H1 (cell line): ENCODE measurements at places on chromosomes 16 and 17.
A peak's percentile ranks its signal among the peaks of the same experiment; 100 is the strongest.

DNA sequence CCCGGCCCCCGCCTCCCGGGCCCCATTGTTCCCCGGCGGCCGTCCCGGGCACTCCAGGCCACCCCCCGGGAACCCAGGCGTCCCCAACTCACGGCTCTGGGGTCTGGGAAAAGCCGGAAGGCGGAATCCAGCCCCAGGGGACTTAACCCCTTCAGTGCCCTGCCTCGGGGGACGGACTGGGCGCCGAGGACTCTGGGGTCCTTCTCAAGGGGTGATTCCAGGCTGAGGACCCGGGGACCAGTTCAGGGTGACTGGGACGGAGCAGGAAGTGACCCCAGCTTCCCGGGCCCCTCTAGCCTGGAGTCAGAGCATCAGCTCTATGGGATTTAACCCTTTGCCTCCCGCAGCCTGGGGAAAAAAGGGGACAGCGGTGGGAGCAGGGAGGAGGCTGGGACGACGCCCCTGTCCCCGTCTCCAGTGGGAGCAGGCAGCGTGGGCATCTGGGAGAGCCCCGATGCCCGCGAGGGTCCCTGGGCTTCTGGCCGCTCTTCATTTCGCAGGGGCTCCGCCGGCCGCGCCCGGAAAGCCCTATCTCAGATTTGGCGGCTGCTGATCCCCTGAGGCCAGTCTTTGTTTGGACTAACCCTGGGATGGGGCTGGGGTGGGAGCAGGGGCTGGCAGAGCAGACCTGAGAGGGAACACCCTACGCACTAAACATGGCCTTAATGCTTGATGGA is at the start of gene ZNF629:
ZNF629 (minus strand) TSS at position 270 of the 677 bp plus-strand sequence. CDS start 2,723 bp downstream, outside the sequence.
- no peaks in the 10 kb centered on the region for H3K4me1 ChIP-seq
- peak within 1 kb of the TSS; percentile 79 for H3K27ac ChIP-seq
- DNase-seq, result peak; percentile 87
- H3K36me3 ChIP-seq, result peaks cover 18% of the 10 kb centered on the region
- H3K27me3 ChIP-seq, result no peaks in the 10 kb centered on the region

GRCh38 chr17:82333279-82334171 is at the start of gene SECTM1:
Gene SECTM1 (minus strand): TSS chr17:82333766. CDS start chr17:82327240, 6,526 bp downstream.
- H3K27me3 ChIP-seq, result peaks cover 28% of the 10 kb centered on the region
- H3K4me3 ChIP-seq, result peak within 1 kb of the TSS; percentile 7; the same call in 1 of the 2 replicates
- H3K4me1 ChIP-seq, result peaks cover 19% of the 10 kb centered on the region
- no peak within 1 kb of the TSS for H3K27ac ChIP-seq

- no peaks in the 10 kb centered on the region for H3K27me3 ChIP-seq
- no peak overlapping the region for H3K4me3 ChIP-seq
- no peaks in the 10 kb centered on the region for H3K36me3 ChIP-seq
Measured at GRCh38 chr16:55009581-55009980, 78.9 kb downstream of the IRX5 start.

- no peaks in the 10 kb centered on the region for H3K36me3 ChIP-seq
- H3K27me3 ChIP-seq, result no peaks in the 10 kb centered on the region
- peaks cover 4% of the 10 kb centered on the region for H3K4me1 ChIP-seq
- peak; percentile 90 for DNase-seq
- no peak overlapping the region for H3K4me3 ChIP-seq
- no peak overlapping the region for H3K27ac ChIP-seq
Measured at GRCh38 chr17:34146440-34147043, 108.5 kb upstream of the CCL2 start.

GRCh38 chr17:48016112-48016511 is 21.5 kb downstream of the COPZ2 start:
- H3K27me3 ChIP-seq, result no peaks in the 10 kb centered on the region
- H3K36me3 ChIP-seq, result no peaks in the 10 kb centered on the region
- no peak overlapping the region for H3K4me3 ChIP-seq
- H3K4me1 ChIP-seq, result peaks cover 11% of the 10 kb centered on the region

- H3K27me3 ChIP-seq, result peaks cover 3% of the 10 kb centered on the region
- no peak for DNase-seq
- H3K36me3 ChIP-seq, result no peaks in the 10 kb centered on the region
- H3K4me1 ChIP-seq, result peaks cover 3% of the 10 kb centered on the region; the same call in 1 of the 2 replicates
Measured at GRCh38 chr17:17435323-17435722, 41.5 kb upstream of the MED9 start.

DNA sequence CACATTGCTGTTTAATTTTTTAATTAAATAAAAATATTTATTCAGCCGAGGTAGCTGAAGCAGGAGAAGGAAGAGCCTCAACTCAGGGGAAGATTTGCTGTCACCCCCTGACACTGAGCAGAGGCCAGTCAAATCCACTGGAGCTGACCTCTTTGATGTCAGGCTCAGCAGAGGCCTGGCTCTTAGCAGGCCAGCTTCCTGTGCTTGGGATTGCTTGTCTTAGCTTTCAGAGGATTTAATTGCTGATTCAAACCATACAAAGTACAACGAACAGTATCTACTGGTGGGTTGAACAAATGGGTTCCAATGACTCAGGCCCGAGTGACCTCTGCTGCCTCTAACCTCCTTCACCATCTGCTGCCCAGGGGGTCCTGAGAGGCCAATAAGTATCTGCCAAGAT is 417.0 kb upstream of the HSBP1 start:
- H3K27me3 ChIP-seq, result no peaks in the 10 kb centered on the region
- no peaks in the 10 kb centered on the region for H3K4me1 ChIP-seq
- DNase-seq, result no peak
- no peak overlapping the region for H3K27ac ChIP-seq
- H3K36me3 ChIP-seq, result no peaks in the 10 kb centered on the region

DNA sequence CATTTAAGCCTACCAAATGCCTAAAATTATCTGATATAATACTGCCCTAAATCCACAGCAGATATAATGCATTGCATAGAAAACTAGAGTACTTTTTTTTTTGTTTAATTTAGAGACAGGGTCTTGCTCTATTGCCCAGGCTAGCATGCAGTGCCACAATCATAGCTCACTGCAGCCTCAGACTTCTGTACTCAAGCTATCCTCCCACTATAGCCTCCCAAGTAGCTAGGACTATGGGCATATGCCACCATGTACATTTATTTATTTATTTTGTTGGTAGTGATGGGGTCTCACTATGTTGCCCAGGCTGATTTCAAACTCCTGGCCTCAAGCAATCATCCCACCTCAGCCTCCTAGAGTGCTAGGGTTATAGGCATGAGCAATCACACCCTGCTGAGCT is 20.0 kb downstream of the BRCA1 start:
- H3K27ac ChIP-seq, result no peak overlapping the region
- DNase-seq, result no peak
- H3K36me3 ChIP-seq, result peaks cover 6% of the 10 kb centered on the region; the same call in 1 of the 2 replicates
- H3K27me3 ChIP-seq, result no peaks in the 10 kb centered on the region
- H3K4me1 ChIP-seq, result no peaks in the 10 kb centered on the region

GRCh38 chr16:81500833-81501521 is 56.4 kb downstream of the CMIP start:
- no peaks in the 10 kb centered on the region for H3K27me3 ChIP-seq
- no peak for DNase-seq
- H3K4me3 ChIP-seq, result no peak overlapping the region
- peaks cover 6% of the 10 kb centered on the region; the same call in 1 of the 2 replicates for H3K4me1 ChIP-seq

DNA sequence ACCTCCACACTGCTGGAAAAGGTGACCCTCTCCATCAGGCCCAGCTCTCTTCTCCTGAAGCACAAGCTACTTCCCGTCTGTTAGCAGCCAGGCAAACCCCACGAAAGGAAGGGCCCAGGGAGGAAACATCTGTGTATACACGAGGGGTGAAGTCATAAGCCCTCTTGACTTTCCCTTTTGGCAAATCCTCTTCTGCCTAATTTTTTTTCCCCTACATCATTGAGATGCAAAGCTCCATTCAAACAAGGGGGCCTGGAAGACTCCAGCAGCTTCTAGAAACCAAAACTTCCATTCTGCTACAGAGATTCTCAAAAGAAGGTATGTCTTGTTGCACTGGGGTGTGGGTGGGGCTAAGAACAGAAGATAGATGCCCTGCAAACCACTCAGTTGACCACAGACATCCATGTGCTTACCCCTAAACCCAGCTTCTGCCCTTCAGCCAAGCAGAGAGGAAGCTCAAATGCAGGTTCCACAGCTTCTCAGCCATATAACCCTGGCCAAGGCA is 145.6 kb upstream of the RCVRN start:
- H3K4me1 ChIP-seq, result peaks cover 4% of the 10 kb centered on the region
- H3K27me3 ChIP-seq, result no peaks in the 10 kb centered on the region; the same call in 1 of the 2 replicates
- DNase-seq, result no peak
- no peak overlapping the region for H3K27ac ChIP-seq
- H3K36me3 ChIP-seq, result no peaks in the 10 kb centered on the region
- no peak overlapping the region for H3K4me3 ChIP-seq

DNA sequence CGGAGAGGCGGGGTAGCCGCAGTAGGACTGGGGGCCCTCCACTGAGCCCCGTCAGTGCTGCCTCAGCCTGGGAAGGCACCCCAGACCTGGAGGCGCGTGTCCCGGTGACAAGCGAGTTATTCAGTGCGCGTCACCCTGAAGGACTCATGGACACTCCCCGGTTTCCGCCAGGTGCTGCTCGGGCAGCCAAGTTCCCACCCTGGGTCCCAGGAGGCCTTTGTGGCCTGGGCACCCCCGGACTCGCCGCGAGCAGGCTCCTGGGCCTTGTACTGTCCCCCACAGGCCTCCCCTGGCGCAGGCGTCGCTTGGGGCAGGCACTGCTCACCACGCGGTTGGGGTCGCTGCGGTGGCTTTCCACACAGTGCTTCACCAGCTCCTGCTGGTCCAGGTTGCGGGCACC is 7.6 kb downstream of the RNF166 start:
- H3K4me3 ChIP-seq, result no peak overlapping the region
- H3K27me3 ChIP-seq, result no peaks in the 10 kb centered on the region
- peaks cover 15% of the 10 kb centered on the region; the same call in 1 of the 2 replicates for H3K36me3 ChIP-seq
- H3K4me1 ChIP-seq, result no peaks in the 10 kb centered on the region
- H3K27ac ChIP-seq, result no peak overlapping the region

DNA sequence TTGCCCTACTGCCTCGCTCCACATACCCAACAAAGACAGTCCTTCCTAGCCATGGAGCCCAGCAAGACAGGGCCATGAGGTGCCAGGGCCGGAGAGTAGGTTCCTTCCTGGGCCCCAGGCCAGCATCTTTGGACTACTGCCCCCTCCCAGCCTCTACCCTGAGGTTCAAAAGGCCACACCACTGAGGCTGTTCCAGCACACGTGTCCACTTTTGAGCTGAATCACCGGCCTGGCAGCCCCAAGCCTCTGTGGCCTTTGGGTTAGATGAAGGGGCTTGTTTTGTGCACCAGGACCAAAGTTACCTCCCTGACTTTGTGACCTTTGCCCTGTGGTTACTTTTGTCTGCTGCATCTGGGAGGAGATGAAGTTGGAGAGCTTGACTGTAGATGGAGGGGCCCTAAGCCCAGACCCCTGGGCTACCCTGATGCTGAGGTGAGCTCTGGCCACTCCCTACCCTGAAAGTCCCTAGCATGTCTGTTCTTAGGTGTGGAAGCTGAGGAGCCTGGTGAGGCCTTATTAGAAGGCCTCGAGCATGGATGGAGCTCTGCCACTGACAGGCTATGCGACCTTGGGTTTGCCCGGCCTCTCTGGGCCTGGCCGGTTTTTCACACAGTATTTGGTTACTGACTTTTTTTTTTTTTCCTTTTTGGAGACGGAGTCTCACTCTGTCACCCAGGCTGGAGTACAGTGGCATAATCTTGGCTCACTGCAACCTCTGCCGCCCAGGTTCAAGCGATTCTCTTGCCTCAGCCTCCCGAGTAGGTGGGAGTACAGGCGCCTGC is 12.0 kb downstream of the SEZ6 start:
- H3K4me3 ChIP-seq, result no peak overlapping the region
- no peak for DNase-seq
- H3K36me3 ChIP-seq, result no peaks in the 10 kb centered on the region
- no peaks in the 10 kb centered on the region; the same call in 1 of the 2 replicates for H3K27me3 ChIP-seq

GRCh38 chr16:29007730-29008593 is 23.1 kb downstream of the LAT start:
- DNase-seq, result no peak
- no peaks in the 10 kb centered on the region for H3K27me3 ChIP-seq
- no peak overlapping the region for H3K27ac ChIP-seq
- no peaks in the 10 kb centered on the region for H3K4me1 ChIP-seq

DNA sequence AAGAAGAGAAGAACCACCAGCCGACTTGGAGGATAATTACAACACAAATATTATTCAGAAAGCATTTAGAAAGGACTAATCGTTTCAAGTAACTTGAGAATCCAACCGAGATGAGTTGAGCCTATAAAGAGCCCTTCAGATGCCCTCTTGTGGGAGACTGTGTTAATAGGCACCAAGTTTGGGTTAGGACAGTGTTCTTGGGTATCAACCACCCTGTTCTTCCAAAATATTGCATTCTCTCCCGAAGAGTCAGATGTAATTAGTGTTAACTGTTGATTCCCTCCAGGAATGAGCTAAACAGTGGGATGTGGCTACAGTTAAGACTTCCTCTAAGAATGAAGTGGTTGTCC is 87.8 kb upstream of the NOL11 start:
- no peak overlapping the region for H3K4me3 ChIP-seq
- no peak overlapping the region for H3K27ac ChIP-seq
- DNase-seq, result no peak

DNA sequence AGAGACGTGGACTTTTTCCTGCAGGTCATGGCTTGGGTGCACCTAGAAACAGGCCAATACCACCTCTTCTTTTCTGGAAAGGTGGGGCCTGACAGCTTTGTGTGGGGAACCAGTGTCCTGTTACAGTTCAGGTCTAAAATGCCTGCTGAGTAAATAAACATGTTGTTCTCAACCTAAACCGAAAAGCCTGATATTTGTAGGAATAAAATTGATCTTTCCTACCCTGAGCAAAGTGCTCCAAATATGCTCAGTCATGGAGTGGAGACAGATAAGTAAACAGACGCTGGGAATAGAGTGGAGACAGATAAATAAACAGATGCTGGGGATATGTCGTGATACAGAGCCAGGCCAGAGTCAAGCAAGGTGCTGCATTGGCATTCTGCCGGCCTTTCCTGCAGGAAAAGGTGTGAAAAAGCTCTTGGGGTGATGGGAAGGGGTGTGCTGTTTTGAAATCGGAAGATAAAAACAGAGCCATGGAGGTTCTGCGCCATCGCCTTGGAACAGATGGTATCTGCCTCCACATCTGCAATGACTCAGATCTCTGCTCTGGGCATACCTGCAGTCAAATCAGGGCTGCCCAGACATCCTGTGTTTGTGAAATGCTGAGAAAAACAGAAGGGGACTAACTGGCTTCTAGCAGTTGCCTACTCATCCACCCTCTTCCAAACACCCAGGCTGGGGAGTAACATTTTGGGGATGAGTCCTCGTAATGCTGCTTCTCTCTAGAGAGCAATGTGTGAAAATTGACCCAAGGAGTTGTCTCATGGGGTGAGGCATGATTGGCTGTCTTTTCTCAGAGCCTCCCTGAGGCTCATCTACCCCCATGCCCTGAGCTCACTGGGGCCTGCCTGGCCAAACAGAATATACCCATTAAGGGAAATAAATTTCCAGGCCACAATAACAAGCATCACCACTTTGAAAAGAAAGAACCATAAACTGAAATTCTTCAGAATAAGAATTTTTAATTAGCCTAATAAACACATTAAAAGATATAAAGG is 16.8 kb upstream of the TRPV2 start:
- no peak overlapping the region for H3K4me3 ChIP-seq
- no peaks in the 10 kb centered on the region for H3K36me3 ChIP-seq
- H3K4me1 ChIP-seq, result peaks cover 4% of the 10 kb centered on the region
- no peak overlapping the region; the same call in 1 of the 2 replicates for H3K27ac ChIP-seq
- H3K27me3 ChIP-seq, result no peaks in the 10 kb centered on the region

DNA sequence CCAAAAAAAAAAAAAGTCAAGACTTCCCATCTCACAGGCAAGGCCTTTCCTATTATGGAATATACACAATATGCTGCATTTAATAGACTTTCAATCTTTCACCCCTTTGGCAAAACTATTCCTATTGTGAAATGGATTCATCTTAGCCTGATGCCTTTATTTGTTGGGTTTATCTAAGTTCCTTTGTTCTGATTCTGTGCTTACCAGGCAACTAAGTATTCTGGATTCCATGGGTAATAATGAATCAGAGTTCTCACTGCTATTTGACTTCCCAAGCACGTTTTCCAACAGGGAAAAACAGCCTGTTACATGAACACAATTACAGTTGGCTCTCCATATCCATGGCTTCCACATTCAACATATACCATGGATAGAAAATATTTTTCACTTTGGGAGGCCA is 135.5 kb downstream of the MYO1D start:
- no peak overlapping the region for H3K27ac ChIP-seq
- no peak for DNase-seq
- no peak overlapping the region for H3K4me3 ChIP-seq
